Thoracic aorta (tissue), 2 donors: ENCODE measurements at places on chromosomes 16 and 17. TPM values are rescaled to one million over a fixed set of nuclear protein-coding genes. Genes with fewer than 3 reads are reported as not detected.

Gene DUSP14
- 22.2 TPM for total RNA-seq

Gene NR1D1
- 29.1 TPM for total RNA-seq

Gene LRRC75A
- total RNA-seq: 4.0 TPM

Gene AOC2
- total RNA-seq: 0.68 TPM

Gene HIGD1B
- total RNA-seq: 1.6 TPM

Gene IL21R
- 0.14 TPM for total RNA-seq

DNA sequence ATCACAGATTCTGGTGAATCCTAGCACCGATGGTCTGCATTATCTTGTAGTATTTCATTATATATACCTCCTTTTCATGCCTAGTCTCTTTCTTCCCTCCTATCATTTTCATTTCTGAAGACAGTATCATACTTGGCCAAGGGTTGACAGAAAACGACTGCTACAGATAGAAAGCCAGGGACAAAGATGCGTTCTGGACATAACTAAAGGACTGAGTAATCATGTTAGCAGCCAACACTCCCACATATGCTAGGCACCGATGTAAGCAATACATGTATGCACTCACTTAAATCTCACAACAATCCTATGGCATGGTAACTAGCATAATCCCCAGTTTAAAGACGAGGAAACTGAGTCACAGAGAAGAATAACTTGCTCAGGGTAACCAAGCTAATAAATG, 22.9 kb downstream of the RDM1 start:
- H3K27ac ChIP-seq: no peak overlapping the region
- H3K4me3 ChIP-seq: no peak overlapping the region
- H3K36me3 ChIP-seq: no peaks in the 10 kb centered on the region
- no peaks in the 10 kb centered on the region for H3K27me3 ChIP-seq
- no peaks in the 10 kb centered on the region for H3K4me1 ChIP-seq

DNA sequence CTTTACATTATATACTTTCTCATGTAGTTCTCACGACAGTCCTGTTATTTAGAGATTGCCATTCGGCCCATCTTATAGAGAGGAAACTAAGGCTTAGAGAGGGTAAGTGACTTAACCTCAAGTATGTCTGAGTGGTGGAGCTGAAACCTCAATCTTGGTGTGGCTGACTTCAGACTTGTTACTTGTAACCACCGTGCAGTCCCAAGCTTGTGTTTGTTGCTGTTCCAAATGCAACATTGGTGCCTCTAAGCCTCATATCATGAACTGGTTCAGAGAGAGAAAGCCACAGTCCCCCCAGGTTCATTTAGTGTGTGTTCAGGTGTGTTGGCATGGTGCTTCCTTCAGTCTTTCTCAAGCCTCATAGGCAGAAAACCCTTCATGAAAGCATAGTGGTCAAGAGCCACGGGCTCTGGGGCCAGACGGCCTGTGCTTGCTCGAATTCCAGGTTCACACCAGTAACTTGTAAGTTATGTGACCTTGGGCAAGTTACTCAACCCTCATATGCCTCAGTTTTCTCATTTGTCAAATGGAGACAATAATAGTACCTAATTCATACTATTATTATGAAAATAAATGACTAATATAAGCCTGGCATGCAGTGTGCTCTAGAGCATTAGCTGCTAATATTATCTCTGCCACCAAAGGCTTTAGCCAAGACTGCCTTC, 39.9 kb downstream of the CDH1 start:
- no peaks in the 10 kb centered on the region for H3K36me3 ChIP-seq
- no peak for DNase-seq

GRCh38 chr16:57192720-57193486, 6.8 kb downstream of the RSPRY1 start:
- H3K4me1 ChIP-seq: peaks cover 76% of the 10 kb centered on the region
- no peak overlapping the region for H3K4me3 ChIP-seq
- H3K36me3 ChIP-seq: no peaks in the 10 kb centered on the region
- H3K27ac ChIP-seq: no peak overlapping the region
- no peaks in the 10 kb centered on the region for H3K27me3 ChIP-seq

GRCh38 chr16:59205403-59205802, 471.3 kb upstream of the GOT2 start:
- H3K4me3 ChIP-seq: no peak overlapping the region
- no peaks in the 10 kb centered on the region for H3K36me3 ChIP-seq

DNA sequence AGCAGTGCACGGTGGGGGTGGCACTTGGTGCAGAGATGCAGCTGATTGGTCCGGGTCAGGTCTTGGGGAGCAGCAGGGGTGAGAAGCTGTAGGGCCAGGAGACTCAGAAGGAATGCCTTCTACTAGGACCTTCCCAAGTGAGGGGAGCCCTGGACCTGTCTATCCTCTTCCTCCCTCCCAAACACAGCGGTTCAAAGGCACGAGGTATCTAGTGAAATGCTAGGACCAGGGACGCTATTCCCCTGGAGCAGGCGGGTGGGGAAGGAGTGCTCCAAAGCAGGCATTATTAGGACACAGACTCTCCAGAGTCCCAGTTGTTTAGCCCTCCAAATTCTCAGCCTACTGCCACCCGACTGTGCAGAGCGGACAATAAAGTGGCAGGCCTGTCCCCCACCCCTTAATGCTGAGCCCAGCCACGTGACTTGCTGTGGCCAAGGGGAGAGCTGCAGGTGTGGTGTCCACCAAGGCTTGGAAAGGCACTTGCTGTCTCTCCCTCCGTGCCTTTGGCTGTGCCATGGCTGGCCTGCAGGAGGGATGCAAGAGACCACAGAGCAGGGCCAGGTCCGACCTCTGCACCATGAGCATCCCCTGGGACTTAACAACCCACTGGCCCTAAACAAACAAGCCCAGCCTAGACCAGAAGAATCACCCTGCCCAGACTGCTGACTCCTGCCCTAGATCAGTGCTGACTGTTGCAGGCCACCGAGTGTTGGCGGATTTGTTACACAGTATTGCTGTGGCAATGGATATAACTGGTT, 97.2 kb downstream of the TBC1D16 start:
- no peak overlapping the region for H3K27ac ChIP-seq
- H3K36me3 ChIP-seq: peaks cover 16% of the 10 kb centered on the region
- peaks cover 7% of the 10 kb centered on the region for H3K4me1 ChIP-seq

DNA sequence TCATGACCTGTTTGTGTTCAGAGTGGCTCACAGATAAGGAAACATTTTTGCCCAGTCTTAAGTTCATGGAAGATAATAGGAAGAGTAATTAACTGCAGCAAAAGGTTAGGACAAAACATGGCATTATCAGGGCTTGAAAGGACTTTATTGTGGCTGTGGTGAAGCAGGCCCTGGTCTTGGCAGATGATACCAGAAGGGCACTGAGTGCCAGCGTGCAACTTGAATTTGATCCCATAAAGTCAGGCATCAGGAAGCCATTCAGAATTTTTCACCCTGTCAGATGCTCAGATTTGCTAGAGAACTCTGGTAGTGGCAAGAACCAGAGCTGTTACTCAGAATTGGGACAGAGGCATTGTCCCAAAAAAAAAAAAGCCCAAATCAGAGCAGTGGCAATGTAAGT, 11.2 kb upstream of the COG7 start:
- H3K27me3 ChIP-seq: no peaks in the 10 kb centered on the region
- no peak for DNase-seq
- H3K4me3 ChIP-seq: no peak overlapping the region
- no peak overlapping the region for H3K27ac ChIP-seq
- H3K4me1 ChIP-seq: no peaks in the 10 kb centered on the region
- H3K36me3 ChIP-seq: peaks cover 24% of the 10 kb centered on the region

DNA sequence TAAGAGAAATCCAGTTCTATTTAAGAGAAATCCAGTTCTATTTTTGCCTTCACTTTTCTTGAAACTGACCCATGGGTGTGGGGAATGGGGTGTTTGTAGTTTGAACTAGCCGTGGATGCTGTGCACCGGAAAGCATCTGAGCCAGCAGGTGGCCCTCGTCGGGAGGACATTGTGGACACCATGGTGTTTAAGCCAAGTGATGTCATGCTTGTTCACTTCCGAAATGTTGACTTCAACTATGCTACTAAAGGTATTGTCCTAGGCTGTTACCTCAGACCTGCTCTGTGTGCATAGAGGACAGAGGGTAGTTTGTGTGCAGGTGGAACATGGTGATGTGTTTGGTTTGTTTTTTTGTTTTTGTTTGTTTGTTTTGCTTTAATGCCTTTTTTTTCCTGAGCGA, 3.3 kb downstream of the ATXN2L start:
- peaks cover 29% of the 10 kb centered on the region for H3K4me1 ChIP-seq
- no peak overlapping the region for H3K27ac ChIP-seq
- H3K36me3 ChIP-seq: peaks cover 45% of the 10 kb centered on the region

DNA sequence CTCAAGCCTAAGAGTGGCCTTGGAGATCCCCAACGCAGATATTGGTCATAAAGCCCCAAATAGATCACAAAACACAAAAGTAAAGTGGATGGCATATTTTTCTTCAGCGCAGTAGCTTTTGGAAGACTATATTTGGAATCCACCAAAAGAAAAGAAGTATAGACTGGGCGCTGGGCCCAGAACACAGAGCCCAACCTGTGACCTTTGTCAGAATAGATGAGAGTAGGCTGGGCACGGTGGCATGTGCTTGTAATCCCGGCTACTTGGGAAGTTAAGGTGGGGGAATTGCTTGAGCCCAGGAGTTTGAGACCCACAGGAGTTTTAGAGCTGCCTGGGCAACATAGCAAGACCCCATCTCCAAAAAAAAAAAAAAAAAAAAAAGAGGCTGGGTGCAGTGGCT, 14.6 kb downstream of the SCIMP start:
- no peaks in the 10 kb centered on the region for H3K27me3 ChIP-seq
- H3K27ac ChIP-seq: no peak overlapping the region

DNA sequence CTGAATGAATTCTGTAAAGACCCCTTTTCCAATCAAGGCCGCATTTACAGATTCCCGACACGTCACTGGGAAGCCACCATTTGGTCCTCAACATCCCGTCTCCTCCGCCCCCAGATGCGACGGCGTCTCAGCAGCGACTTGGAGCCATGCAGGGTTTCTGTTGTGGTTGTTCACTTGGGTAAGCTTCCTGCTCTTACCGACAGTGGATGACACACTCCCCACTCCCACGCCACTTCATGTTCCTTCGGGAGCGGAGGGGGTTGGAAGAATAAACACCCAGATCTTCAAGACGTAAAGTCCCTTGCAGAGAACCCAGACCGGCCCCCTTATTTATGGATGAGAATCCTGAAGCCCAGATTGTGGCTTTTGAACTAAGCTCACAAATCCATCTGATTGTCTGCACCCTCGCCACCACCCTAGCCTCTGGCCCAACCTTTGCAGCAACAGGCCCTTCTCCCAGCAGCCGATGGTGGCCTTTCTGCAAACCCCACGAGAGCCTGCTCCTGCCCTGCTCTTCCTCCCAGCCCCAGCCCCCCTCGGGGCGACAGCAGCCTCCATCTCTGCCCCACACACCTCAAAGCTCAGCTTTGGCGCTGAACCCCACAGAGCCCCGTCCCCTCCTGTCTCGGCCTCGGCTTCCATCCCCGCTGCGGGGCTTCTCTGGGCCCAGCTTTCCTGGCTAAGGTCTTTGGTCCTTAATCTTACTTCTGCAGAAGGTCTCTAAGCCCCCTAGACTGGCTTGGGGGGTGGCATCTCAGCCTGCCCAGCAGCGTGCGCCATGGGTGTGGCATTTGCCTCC, 19.0 kb upstream of the OSGIN1 start:
- no peak overlapping the region for H3K4me3 ChIP-seq
- no peaks in the 10 kb centered on the region for H3K4me1 ChIP-seq
- H3K27me3 ChIP-seq: no peaks in the 10 kb centered on the region
- H3K36me3 ChIP-seq: no peaks in the 10 kb centered on the region

GRCh38 chr17:67902511-67903231, 77.4 kb downstream of the BPTF start:
- H3K4me1 ChIP-seq: no peaks in the 10 kb centered on the region
- H3K27ac ChIP-seq: no peak overlapping the region
- H3K27me3 ChIP-seq: no peaks in the 10 kb centered on the region
- DNase-seq: no peak
- H3K4me3 ChIP-seq: no peak overlapping the region

GRCh38 chr17:14245002-14245401, 8.3 kb upstream of the CDRT15 start:
- no peaks in the 10 kb centered on the region for H3K27me3 ChIP-seq
- no peak for DNase-seq
- no peak overlapping the region for H3K27ac ChIP-seq
- no peaks in the 10 kb centered on the region for H3K4me1 ChIP-seq
- H3K36me3 ChIP-seq: no peaks in the 10 kb centered on the region

DNA sequence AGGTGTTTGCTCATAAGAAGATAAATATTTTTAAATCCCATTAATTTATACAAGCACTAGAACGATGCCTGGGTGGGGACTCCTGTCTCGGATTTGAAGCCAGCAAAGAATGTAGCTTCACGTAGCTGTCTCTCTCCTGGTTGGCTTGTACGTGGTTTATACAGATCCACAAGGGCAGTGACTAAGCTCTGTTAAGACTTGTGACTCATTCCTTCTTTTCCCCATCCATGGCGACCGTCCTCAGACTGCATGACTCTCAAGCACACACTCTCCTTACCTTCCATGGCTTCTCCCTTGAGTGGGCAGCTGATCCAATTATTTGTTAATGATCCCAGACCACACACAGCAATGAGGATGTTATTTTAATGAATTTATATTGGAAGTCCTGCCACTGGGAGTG, 679.7 kb upstream of the SOX9 start:
- no peak for DNase-seq
- no peaks in the 10 kb centered on the region for H3K36me3 ChIP-seq
- no peaks in the 10 kb centered on the region for H3K27me3 ChIP-seq
- H3K27ac ChIP-seq: no peak overlapping the region
- H3K4me3 ChIP-seq: no peak overlapping the region
- no peaks in the 10 kb centered on the region for H3K4me1 ChIP-seq

DNA sequence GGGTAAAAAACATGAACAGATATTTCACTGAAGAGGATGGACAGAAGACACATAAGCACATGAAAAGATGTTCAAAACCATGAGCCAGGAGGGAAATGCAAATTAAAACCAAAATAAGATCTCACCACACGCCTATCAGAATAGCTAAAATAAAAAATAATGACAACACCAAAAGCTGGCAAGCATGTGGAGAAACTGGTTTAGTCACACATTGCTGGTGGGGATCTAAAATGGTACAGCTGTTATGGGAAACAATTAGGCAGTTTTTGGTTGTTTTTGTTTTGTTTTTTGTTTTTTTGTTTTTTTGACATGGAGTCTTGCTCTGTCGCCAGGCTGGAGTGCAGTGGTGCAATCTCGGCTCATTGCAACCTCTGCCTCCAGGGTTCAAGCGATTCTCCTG, 44.7 kb upstream of the TEKT3 start:
- H3K27ac ChIP-seq: no peak overlapping the region
- no peak for DNase-seq
- peaks cover 16% of the 10 kb centered on the region for H3K4me1 ChIP-seq
- H3K36me3 ChIP-seq: no peaks in the 10 kb centered on the region

DNA sequence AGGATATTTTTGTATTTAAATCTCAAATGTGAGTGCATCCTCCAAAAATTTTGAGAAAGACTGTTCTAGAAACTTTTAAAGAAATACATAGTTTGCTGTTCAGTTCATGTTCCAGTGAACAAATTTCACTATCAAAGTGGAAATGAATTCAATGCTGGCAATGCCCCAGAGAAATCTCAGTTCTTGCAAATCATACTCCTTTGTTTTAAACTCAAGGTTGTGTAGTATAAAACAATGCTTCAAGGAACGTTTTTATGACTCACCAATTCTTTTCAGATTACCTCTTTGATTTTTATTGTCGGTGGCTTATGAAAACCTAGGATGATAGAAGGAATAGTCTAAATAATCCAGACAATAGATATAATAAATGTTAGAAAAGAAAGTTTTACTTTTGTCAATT, 17.6 kb downstream of the LPCAT2 start:
- H3K27ac ChIP-seq: no peak overlapping the region
- H3K36me3 ChIP-seq: no peaks in the 10 kb centered on the region
- no peaks in the 10 kb centered on the region for H3K27me3 ChIP-seq
- DNase-seq: no peak
